ENCODE measurements at places on chromosomes 5 and 9. TPM values are rescaled to one million over a fixed set of nuclear protein-coding genes. Genes with fewer than 3 reads are reported as not detected.
A peak's percentile ranks its signal among the peaks of the same experiment; 100 is the strongest.

The ADAMTS6 gene
- 3.7 TPM for total RNA-seq

The CLIC3 gene
- total RNA-seq, result not detected

The RGS7BP gene
- 0.49 TPM for total RNA-seq

The CSF1R gene
- total RNA-seq, result 21.9 TPM

The FRRS1L gene
- total RNA-seq, result 3.2 TPM

The CFAP90 gene
- total RNA-seq, result 0.81 TPM

The FGF10 gene
- 25.8 TPM for total RNA-seq

The CACNA1B gene
- 1.4 TPM for total RNA-seq

The MLANA gene
- not detected for total RNA-seq

The STRBP gene
- 18.2 TPM for total RNA-seq

The ACTBL2 gene
- not detected for total RNA-seq

The LECT2 gene
- not detected for total RNA-seq

DNA sequence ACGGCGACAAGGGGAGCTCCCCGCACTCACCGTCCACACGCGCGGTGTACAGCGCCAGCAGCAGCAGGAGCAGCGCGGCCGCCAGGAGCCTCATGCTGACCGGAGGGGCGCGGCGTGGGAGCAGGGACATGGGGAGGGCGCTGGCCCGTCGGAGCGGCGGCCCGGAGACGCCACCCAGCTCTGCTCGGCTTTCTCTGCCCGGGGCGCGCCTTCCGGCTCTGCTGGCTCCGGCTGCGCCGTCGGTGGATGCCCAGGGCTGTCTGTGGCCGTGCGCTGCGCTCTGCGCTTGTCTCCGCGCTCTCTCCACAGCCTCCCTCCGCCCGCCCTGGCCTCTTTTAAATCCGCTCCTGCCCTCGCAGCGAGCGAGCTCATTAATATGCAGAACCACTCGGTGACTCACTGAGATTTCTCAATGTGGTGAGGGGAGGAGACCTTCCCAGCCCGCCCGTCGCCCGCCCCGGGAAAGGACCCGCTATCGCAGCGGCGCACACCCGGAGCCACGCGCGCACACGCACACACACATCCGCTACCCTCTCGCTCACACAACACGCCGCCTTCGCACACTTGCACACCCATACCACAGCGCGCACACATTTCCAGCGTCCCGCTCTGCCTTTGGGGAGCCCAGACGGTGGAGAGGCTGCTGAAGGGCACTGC is at the start of gene CXCL14:
Gene CXCL14 (minus strand): TSS at position 307 of the 657 bp plus-strand sequence. CDS start 213 bp downstream, at position 94.
- H3K4me3 ChIP-seq, result peak within 1 kb of the TSS; percentile 0
- no peaks in the 10 kb centered on the region for H3K36me3 ChIP-seq
- H3K27me3 ChIP-seq, result peaks cover 13% of the 10 kb centered on the region
- H3K27ac ChIP-seq, result no peak within 1 kb of the TSS
- no peak for DNase-seq

- no peak overlapping the region for H3K4me3 ChIP-seq
- no peaks in the 10 kb centered on the region for H3K36me3 ChIP-seq
- no peaks in the 10 kb centered on the region for H3K4me1 ChIP-seq
Measured at GRCh38 chr9:23006127-23006526, 559.5 kb downstream of the DMRTA1 start.

- no peaks in the 10 kb centered on the region for H3K4me1 ChIP-seq
- H3K36me3 ChIP-seq, result no peaks in the 10 kb centered on the region
- no peak overlapping the region for H3K27ac ChIP-seq
- no peaks in the 10 kb centered on the region for H3K27me3 ChIP-seq
Measured at GRCh38 chr9:21919377-21920362, 74.5 kb downstream of the CDKN2A start.

DNA sequence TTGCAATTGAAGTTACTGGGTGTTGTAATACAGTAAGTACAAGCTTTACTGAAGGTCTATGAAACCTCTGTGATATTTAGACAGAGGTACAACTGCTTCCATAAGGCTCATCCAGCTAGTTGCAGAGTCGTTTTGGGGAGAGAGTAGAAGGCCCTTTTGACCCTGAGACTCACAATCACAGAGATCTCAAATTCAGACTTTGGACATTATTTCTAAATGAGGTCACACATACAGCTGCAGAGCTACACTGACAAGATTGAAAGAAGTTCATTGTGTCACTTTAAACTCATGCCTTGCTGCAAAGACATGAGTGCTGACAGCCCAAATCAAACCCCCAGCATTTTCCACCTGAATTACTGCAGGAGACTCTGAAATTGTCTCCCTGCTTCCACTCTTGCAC is 205.9 kb upstream of the TMEM161B start:
- no peaks in the 10 kb centered on the region for H3K4me1 ChIP-seq
- no peak overlapping the region for H3K4me3 ChIP-seq
- H3K27ac ChIP-seq, result no peak overlapping the region
- H3K36me3 ChIP-seq, result no peaks in the 10 kb centered on the region
- H3K27me3 ChIP-seq, result no peaks in the 10 kb centered on the region

- H3K4me3 ChIP-seq, result peak overlapping the region; percentile 84
- peak; percentile 59 for DNase-seq
- H3K36me3 ChIP-seq, result no peaks in the 10 kb centered on the region
- no peaks in the 10 kb centered on the region for H3K27me3 ChIP-seq
- H3K4me1 ChIP-seq, result no peaks in the 10 kb centered on the region
Measured at GRCh38 chr5:1521671-1522600, 1.8 kb downstream of the LPCAT1 start.

- no peaks in the 10 kb centered on the region for H3K27me3 ChIP-seq
- H3K36me3 ChIP-seq, result no peaks in the 10 kb centered on the region
- DNase-seq, result no peak
- H3K27ac ChIP-seq, result no peak overlapping the region
- H3K4me3 ChIP-seq, result no peak overlapping the region
- no peaks in the 10 kb centered on the region for H3K4me1 ChIP-seq
Measured at GRCh38 chr9:133781828-133782135, 43.6 kb upstream of the SARDH start.

GRCh38 chr5:138523406-138523805 is 19.6 kb downstream of the ETF1 start:
- no peak for DNase-seq
- H3K27me3 ChIP-seq, result no peaks in the 10 kb centered on the region
- no peak overlapping the region for H3K4me3 ChIP-seq

GRCh38 chr5:55141945-55142690 is 17.9 kb upstream of the GPX8 start:
- no peak for DNase-seq
- H3K27ac ChIP-seq, result no peak overlapping the region
- H3K4me3 ChIP-seq, result no peak overlapping the region
- no peaks in the 10 kb centered on the region for H3K4me1 ChIP-seq
- no peaks in the 10 kb centered on the region for H3K36me3 ChIP-seq
- H3K27me3 ChIP-seq, result no peaks in the 10 kb centered on the region

- H3K4me3 ChIP-seq, result no peak overlapping the region
- DNase-seq, result no peak
- H3K36me3 ChIP-seq, result no peaks in the 10 kb centered on the region
- no peak overlapping the region for H3K27ac ChIP-seq
- H3K4me1 ChIP-seq, result no peaks in the 10 kb centered on the region
Measured at GRCh38 chr5:173808079-173808808, 79.9 kb upstream of the CPEB4 start.

- no peak overlapping the region for H3K27ac ChIP-seq
- DNase-seq, result no peak
- H3K4me1 ChIP-seq, result peaks cover 18% of the 10 kb centered on the region
Measured at GRCh38 chr9:134229466-134230091, 65.2 kb upstream of the RNU6ATAC start.

DNA sequence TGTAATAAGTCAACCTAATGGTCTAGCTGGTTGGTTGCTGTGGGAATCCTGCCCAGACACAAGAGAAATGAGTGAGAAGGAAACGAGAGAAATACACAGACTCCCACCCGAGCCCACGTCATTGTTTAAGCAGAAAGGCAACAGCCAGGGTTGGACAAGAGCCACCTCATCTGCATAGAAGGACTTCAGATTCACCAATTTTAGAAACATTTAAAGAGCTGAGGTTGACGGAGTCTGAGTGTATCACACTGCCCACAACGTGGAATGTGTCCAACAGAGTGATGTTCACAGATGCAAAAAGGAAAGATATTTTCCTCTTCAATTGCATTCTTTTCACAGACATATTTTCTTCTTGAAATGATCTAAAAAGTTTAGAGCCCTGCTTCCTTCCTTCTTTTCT is 349.5 kb downstream of the AGTPBP1 start:
- H3K36me3 ChIP-seq, result no peaks in the 10 kb centered on the region
- no peaks in the 10 kb centered on the region for H3K27me3 ChIP-seq
- no peak overlapping the region for H3K27ac ChIP-seq
- no peak for DNase-seq
- no peak overlapping the region for H3K4me3 ChIP-seq
- no peaks in the 10 kb centered on the region for H3K4me1 ChIP-seq

GRCh38 chr5:81014348-81014747 is 54.2 kb downstream of the RASGRF2 start:
- no peaks in the 10 kb centered on the region for H3K36me3 ChIP-seq
- no peaks in the 10 kb centered on the region for H3K27me3 ChIP-seq
- no peak overlapping the region for H3K4me3 ChIP-seq
- DNase-seq, result no peak
- no peaks in the 10 kb centered on the region for H3K4me1 ChIP-seq

- H3K4me1 ChIP-seq, result no peaks in the 10 kb centered on the region
- H3K27me3 ChIP-seq, result no peaks in the 10 kb centered on the region
- H3K27ac ChIP-seq, result no peak overlapping the region
- peak; percentile 49 for DNase-seq
Measured at GRCh38 chr5:1473746-1474145, 28.5 kb upstream of the SLC6A3 start.

- H3K4me3 ChIP-seq, result no peak overlapping the region
- H3K27me3 ChIP-seq, result no peaks in the 10 kb centered on the region
- H3K36me3 ChIP-seq, result no peaks in the 10 kb centered on the region
- no peak overlapping the region for H3K27ac ChIP-seq
- DNase-seq, result no peak
Measured at GRCh38 chr5:40384782-40385390, 294.8 kb upstream of the PTGER4 start.

DNA sequence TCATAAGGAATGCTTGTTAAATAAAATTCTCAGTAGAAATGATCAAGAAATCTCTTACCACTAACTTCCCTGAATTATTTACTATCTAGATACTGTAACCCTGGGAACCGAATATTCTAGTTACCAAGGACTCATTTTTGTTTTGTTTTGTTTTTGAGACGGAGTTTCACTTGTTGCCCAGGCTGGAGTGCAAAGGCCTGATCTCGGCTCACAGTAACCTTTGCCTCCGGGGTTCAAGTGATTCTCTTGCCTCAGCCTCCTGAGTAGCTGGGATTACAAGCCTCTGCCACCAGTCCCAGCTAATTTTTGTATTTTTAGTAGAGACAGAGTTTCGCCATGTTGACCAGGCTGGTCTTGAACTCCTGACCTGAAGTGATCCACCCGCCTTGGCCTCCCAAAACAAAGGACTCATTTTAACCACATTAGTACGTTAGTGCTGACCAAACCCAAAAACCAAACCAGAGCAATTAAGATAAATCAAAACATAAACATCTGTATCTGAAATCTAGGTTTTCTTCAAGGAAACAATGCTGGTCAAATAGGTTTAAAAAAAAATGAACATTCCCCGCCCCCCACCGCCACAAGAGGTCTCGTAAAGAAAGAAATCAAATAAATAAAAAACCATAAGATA is 3.7 kb downstream of the TXN start:
- H3K4me1 ChIP-seq, result peaks cover 21% of the 10 kb centered on the region
- H3K27ac ChIP-seq, result peak overlapping the region; percentile 3
- H3K36me3 ChIP-seq, result peaks cover 6% of the 10 kb centered on the region
- no peak for DNase-seq
- H3K27me3 ChIP-seq, result no peaks in the 10 kb centered on the region
- no peak overlapping the region for H3K4me3 ChIP-seq

- no peak overlapping the region for H3K4me3 ChIP-seq
- H3K27me3 ChIP-seq, result no peaks in the 10 kb centered on the region
- no peaks in the 10 kb centered on the region for H3K4me1 ChIP-seq
- no peak for DNase-seq
- no peaks in the 10 kb centered on the region for H3K36me3 ChIP-seq
Measured at GRCh38 chr5:146633323-146633764, 117.4 kb upstream of the GPR151 start.

DNA sequence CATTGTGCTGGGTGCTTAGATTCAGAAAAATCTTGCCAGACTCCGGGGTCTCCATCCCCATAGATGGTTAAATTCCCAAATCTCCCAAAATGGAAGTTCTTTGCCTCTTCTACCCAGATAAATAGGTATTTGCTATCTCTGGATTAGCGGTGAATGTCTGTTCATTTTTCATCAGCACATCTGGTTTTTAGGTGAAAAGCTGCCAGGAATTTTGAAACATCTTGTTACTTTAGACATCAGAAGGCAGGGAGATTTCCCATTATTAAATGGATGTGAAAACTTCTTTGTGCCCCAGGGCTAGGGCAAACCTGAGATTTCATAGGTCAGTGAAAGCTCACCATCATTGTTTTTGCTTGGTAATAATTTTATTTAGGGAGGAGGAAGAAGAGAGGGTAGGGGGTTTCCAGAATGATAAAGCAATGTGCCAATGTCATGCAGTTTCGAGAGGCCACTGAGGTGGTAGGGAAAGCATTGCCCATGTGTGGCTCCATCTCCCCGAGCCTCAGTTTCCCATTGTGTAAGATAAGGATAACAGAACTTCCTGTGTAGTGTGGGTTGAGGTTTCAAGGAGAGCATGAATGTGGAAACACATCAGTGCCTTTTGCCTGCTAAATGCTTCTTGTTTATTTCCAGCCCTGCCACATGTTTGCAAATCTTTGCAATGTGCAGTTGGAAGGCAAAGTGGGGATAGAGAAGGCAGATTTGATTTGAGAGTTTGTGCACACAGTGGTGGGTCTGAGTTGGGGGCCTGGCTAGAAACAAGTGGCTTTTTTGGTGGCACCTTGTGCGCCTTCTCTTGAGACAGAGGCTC is 147.2 kb upstream of the KLF4 start:
- peak overlapping the region; percentile 50 for H3K4me3 ChIP-seq
- H3K4me1 ChIP-seq, result peaks cover 17% of the 10 kb centered on the region
- no peaks in the 10 kb centered on the region for H3K27me3 ChIP-seq

DNA sequence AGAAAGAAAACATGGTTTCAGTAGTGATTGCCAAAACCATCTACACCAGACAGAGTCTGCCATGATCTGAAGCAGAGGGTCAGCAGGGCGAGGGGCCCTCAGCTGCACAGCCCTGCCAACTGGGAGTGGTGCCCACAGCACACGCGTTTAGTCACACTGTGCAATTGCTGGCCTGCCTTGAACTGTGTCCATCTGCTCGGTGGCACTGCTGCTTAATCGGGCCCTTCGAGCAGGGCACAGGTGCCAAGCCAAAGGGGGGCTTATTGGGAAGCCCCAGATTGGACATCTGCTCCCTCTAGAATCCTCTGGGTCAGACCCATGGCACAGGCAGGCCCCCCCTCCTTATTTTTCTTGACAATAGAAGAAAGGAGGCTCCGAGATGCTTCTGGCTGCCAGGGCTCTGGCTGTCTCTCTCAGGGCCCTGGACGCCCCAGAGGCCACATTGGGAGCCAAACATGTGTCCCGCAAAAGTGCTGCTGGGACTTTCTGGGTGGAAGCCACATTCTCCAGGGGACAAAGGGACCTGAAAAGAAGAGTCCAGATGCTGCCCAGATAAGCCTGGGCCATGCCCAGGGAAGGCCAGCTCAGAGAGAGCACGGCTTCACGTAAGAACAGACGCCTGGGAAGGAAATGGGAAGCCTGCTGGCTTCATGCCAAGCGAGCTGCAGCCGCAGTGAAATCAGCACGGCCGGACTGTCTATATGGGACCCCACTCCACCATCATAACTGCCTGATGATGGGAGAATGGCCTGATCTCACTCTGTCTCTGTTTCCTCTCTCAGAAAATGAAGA is 349.2 kb downstream of the GADD45G start:
- H3K27me3 ChIP-seq, result no peaks in the 10 kb centered on the region
- no peak overlapping the region for H3K4me3 ChIP-seq
- no peaks in the 10 kb centered on the region for H3K36me3 ChIP-seq
- peaks cover 33% of the 10 kb centered on the region for H3K4me1 ChIP-seq
- no peak for DNase-seq

GRCh38 chr9:124122813-124123462 is 111.4 kb downstream of the LHX2 start:
- no peaks in the 10 kb centered on the region for H3K27me3 ChIP-seq
- no peak overlapping the region for H3K27ac ChIP-seq
- no peak overlapping the region for H3K4me3 ChIP-seq
- no peaks in the 10 kb centered on the region for H3K36me3 ChIP-seq

Measured in sigmoid colon (tissue), 7 donors.